Stimulated activated CD4-positive, alpha-beta T cell treated with anti-CD3 and anti-CD28 coated beads, Interleukin-15, amount 100 ng/mL, for 24 hours (primary cell): ENCODE measurements at places on chromosomes 11 and 22.

DNA sequence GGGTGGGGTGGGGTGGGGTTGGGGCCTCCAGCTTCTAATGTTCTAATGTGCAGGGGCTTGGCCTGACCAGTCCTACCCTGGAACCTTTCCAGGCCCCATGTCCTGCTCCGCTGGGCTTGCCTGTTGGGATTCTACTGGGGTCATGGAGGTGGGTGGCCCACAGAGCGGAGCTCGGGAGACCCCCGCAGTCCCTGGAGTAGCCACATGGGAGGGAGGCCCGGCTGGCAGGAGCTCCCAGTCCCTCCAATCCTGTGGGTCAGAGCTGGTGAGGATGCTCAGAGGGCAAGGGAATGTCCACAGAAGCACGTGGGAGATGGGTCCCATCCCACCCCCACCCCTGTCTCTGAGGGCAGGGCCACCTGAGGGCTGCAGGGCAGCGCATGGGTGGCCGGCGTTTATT is 2.9 kb downstream of the SEPTIN5 start:
- DNase-seq: no peak

GRCh38 chr22:41324821-41325528 is 23.6 kb downstream of the ZC3H7B start:
- no peak for DNase-seq

- no peak for DNase-seq
Observed at GRCh38 chr22:45709060-45709739, 37.6 kb downstream of the ATXN10 start.

- DNase-seq: peak; percentile 84
Observed at GRCh38 chr11:64449381-64450167, 90.6 kb downstream of the RPS6KA4 start.

GRCh38 chr11:44792171-44792570 is 65.4 kb downstream of the TSPAN18 start:
- DNase-seq: no peak

- DNase-seq: no peak
Observed at GRCh38 chr11:18369398-18369797, 25.0 kb upstream of the LDHA start.

- DNase-seq: no peak
Observed at GRCh38 chr22:49600891-49601431, 226.7 kb downstream of the BRD1 start.

- no peak for DNase-seq
Observed at GRCh38 chr11:1872267-1872985, 19.3 kb downstream of the PRR33 start.

DNA sequence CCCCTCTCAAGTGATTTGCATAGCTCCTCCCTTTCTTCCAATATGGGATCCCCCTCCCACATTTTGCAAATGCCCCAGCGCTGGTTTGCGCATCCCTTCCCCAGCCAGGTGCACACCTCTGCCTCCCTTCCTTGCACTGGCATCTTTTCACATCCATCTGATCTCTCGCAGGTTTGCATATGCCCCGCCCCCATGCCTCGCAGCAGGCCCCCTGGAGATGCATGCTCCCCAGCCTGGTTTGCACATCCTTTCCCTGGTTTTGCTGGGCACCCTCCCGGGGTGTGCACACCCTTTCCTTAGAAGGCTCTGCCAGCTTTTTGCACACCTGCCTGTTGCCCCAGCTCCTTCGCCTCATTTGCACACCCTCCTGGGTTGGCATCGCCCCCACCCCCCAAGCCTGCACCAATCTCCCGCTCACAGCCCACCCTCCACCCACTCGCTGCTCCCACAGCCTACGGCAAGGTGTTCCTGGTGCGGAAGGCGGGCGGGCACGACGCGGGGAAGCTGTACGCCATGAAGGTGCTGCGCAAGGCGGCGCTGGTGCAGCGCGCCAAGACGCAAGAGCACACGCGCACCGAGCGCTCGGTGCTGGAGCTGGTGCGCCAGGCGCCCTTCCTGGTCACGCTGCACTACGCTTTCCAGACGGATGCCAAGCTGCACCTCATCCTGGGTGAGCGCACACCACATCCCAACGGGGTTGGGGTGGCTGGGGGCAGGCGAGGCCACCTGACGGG is 917 bp downstream of the RPS6KA4 start:
- peak; percentile 54 for DNase-seq

DNA sequence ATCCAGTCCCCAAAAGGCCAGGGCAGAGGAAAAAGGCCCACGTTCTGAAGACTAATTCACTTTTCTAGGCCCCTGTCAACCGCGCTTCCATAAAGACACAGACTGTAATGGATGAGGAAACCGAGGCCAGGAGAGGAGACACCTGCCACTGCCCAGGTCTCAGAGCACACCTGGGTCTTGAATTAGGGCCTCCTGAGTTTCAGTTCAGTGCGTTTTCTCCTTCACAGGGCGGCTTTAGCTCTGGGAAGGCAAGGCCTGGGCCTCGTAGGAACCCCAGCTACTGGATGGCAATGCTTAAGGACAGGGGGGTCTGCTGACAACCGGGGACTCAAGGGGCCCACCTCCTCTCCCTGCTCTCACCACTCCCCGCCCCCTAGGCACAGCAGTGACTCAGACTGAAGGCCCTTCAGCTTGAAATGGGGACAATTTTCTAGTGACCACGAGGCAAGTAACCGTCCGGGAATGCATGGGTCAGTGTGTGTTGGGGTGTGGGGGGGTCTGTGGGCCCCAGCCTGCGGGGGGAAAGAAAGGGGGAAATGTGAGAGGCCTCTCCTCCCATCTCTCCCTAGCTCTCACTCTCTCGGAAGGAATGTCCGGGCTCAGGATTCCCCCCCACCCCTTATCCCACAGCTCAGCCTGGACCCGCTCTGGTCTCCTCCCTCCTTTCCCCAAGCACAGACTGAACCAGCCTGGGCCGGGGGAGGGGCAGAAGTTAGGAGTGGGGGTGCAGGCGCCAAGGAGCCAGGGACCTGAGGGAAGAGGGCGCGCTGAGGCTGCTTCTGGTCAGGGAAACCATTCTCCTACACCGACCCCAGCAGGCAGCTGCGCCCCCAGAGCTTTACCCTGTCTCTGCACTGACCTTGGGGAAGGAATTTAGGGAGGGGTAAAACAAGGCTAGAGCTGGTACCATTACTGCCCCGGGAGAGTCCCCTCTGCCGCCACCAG is 17.2 kb downstream of the CREB3L1 start:
- no peak for DNase-seq

DNA sequence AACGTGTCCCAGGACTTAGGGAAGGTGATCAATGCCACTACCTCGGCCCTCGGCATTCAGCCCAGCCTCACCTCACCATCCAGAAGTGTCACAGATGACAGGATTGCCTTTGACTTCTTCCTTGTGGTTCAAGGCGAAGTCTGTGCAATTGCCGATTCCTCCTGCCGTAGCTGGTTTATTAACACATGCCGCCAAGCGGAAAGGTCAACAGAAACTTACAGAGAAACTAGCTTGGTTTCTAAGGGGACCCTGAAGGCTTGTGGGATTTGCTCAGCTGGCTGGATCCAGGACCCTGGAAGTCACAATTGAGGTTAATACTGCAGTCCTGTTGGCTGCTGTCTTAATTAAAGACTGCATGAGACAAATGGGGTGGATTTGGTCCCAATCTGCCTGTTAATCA is 65.6 kb downstream of the SHANK2 start:
- no peak for DNase-seq

GRCh38 chr11:47964546-47964945 is 15.8 kb upstream of the PTPRJ start:
- no peak for DNase-seq

DNA sequence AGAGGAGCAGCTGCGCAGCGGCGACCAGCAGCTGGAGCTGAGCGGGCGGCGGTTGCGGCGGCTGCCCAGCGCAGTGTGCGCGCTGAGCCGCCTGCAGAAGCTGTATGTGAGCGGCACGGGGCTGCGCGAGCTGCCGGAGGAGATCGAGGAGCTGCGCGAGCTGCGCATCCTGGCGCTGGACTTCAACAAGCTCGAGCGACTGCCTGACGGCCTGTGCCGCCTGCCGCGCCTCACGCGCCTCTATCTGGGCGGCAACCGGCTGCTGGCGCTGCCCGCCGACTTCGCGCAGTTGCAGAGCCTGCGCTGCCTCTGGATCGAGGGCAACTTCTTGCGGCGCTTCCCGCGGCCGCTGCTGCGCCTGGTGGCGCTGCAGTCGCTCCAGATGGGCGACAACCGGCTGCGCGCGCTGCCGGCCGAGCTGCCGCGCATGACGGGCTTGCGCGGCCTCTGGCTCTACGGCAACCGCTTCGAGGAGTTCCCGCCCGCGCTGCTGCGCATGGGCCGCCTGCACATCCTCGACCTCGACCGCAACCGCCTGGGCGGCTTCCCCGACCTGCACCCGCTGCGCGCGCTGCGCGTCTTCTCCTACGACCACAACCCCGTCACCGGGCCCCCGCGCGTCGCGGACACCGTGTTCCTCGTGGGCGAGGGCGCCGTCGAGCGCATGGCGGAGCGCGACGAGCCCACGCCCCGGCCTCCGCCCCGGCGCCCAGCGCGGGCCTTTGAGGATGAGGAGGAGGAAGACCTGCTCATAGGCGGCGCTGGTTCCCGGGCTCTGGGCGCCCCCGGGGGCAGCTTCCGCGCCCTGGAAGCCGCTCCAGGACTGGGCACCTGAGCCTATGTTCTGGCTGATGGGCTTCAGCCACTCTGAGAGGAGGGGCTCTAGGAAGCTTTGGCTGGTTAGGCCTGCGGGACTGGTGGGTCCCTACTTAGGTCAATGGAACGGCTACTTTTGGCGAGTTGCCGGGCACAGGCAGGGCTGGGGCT is 787 bp downstream of the LRRC10B start:
- peak; percentile 86 for DNase-seq

DNA sequence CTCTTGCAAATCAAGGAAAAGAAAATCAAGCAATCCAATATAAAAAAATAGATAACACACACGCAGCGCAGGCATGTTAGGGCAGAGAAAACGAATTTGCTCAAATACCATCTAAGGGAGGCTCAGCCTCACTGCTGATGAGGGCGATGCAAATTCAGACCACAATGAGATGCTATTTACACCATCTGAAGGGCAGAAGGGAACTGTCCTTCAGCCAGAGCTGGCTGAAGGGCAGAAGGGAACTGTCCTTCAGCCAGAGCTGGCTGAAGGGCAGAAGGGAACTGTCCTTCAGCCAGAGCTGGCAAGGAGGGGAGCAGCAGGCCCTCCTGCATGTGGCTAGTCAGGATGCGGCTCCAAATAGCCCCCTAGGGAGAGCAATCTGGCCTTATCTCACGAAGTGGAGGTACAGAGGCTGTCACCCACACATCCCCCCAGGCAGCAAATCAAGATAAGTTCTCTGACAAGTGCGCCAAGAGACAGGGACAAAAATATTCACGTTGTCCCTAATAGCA is 7.6 kb upstream of the SLC39A13 start:
- DNase-seq: no peak

DNA sequence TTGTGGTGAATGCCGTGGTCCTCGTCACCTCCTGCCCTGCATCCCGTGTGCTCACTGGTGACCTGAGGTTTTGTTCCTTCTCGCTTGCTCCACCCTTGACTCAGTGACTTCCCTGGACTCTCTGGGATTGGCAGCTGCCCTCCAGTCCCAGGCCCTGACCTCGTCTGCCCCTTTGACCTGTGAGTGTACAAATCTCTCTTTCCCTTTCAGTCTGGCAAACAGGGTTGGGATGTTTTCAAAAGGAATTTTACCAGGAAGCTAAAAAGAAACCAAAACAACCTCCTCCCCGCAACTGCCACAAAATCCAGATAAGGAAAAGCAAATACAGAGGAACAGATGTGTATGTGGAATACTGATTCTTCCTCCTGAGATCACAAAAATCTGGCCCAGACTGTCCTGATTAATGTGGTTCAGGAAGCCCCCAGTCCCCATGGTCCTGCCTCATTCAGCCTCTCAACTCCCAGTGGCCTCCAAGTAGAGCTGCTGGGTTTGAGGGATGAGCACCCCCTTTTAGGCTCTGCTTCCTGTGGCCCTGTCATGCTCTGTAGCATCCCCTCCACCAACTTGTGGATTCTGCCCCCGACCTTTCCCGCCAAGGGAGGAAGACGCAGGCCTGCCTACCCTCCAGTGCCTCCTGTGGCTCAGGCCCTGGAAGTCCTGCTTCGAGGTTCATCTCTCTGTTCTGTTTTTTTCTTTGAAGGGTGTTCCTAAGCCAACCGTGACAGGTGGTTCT is 15.2 kb downstream of the ROBO4 start:
- DNase-seq: no peak

GRCh38 chr22:39250131-39250530 is 5.3 kb upstream of the PDGFB start:
- no peak for DNase-seq

GRCh38 chr11:128548649-128549255 is 38.6 kb downstream of the ETS1 start:
- DNase-seq: peak; percentile 44

- no peak for DNase-seq
Observed at GRCh38 chr11:76051937-76052336, 154.4 kb downstream of the WNT11 start.

DNA sequence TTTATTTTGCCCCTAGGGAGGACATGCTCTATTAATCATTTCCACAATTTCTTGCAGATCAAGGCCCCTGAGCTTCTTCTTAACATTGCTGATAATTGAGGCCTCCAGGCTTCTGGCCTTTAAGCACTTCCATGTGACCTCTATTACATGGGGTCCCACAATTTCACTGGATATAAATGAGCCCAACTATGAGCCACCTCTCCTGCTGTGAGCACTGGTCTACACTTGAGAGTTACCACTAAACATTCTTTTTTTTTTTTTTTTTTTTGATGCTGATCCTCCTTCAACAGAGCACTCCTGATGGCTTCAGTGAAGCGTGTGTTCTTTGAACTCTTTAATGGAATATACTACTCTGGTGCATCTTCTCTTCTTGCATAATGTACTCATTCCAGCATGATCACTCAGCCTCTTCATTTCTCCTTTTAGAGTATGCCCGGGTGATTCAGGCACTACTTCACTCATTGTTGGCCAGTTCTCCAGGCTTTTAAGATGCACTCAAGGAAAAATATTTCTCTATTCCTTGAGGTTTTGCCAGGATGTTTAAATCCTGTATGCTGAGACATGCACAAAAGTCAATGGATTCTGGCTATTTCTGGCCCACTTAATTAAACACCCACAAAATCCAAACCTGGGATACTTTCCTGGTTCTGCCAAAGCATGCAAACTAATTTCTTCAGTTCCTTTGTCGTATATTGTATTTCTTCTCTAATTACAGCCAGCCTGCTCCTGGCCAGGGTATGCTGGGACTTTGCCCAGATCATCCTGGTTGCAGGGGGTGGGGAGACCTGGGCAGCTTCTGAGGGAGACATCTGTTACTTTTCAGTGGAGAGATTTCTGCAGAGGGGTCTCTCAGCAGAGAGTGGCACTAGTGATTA is 257.8 kb upstream of the LUZP2 start:
- no peak for DNase-seq

DNA sequence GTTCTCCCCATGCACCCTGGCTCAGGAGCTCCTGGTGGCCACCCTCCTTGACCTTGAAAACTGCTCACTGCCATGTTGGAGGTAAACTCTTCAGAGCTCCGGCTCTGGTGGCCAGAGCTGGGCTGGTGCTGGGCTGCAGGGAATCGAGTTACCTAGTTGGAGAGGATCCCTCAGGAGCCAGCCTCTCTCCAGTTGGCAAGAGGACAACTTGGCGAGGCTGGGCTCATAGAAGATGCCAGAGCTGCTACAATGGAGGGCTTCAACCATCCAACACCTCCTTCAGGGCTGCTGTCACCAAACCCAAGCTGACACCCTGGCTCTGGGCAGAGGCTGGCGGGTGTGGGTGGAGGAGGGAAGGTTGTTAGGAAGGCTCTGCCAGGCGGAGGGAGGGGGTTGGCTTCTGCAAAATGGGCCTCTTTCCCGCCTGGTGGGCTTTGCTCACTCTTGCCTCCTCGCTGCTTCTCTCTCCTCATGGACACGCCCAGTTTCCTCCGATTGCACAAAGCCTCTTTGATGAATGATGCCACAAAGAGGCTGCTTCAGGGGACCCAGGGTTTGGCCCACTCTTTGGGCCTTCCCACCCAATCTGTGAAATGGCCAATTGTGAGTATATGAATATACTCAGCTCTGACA is 53.1 kb downstream of the THAP12 start:
- no peak for DNase-seq
